Fibroblast of skin of left biceps (primary cell): ENCODE measurements at places on chromosomes 4 and X.
A peak's percentile ranks its signal among the peaks of the same experiment; 100 is the strongest.

GRCh38 chr4:22338796-22339195, 177.1 kb downstream of the ADGRA3 start:
- DNase-seq: no peak

DNA sequence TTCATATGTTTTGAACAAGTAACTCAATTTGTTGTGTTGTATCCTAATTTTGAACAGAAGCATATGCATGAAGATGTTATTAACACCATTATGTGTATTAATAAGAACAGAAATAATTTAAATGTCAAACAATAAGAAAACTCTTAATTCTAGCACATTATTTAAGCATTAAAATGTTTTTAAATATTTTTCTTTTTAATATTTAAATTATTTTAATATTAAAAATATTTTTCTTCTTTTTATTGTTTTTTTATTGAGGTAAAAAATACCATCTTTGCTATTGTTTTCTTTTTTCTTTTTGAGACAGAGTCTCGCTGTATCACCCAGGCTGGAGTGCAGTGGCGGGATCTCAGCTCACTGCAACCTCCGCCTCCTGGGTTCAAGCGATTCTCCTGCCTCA, 441.0 kb upstream of the GALNT7 start:
- DNase-seq: no peak

DNA sequence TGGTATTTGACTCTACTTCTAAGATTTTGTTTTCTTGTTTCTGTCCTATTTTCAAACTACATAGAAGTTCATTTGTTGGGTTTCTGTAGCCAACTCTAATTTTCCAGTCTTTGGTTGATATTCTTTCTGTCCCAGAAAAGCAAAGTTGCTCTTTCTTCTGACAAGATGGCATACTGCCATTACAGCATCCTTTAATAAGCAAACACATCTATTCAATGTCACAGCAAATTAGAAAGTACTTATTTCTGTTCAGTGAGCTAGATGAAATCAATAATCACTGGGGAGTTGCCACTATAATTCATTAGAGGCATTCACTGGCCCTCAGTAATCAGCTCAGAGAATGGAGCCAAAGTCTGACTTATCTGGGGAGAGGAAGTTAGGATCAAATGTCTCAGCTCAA, 1258.0 kb upstream of the IGFBP7 start:
- no peak for DNase-seq

GRCh38 chr4:65651031-65651430, 19.3 kb downstream of the EPHA5 start:
- no peak for DNase-seq

DNA sequence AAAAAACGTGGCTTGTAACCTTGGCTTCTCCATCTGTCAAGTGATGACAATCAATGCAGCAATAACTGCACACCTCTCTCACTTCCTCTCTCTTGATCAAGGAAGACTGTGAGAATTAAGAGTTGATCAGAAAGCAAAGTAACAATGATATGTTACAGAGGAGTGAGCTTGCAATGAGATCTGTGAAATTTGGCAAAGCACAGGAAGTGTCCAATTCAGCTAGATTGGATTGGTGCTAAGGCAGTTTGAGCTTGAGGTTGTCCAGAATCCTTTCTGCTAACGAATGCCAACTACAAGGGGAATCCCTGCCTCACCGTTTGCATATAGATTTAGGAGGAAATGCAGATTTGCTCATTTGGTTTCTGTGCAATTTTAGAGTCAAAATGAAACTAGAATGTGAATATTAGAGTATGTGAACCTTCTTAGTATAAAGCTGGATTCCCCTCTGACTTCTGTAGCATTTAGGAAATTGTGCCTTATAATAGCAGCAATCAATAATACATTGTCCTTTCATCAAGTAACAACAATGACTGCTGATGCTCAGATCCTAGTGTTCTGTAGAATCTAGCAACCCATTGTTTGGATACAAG, 346.4 kb downstream of the PTTG2 start:
- DNase-seq: no peak

DNA sequence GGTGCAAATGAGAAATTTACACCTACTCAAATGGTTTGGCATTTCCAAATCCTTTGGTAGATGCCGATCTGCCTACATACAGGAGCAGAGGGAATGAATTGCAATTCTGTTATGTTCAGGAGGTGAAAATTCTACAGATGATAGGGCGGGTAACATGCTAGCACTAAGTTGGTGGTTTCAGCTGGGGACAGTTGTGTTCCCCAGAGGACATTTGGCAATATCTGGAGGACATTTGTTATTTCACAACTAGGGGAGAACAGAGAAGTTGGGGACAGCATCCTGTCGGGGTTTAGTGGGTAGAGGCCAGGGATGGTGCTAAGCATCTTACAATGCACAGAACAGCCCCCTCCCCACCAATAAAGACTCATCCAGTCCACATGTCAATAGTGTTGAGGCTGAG, 96.5 kb upstream of the PUDP start:
- DNase-seq: no peak

GRCh38 chr4:156251373-156252065, 297.9 kb upstream of the CTSO start:
- DNase-seq: no peak

GRCh38 chr4:148330724-148331123, 111.5 kb downstream of the NR3C2 start:
- no peak for DNase-seq

DNA sequence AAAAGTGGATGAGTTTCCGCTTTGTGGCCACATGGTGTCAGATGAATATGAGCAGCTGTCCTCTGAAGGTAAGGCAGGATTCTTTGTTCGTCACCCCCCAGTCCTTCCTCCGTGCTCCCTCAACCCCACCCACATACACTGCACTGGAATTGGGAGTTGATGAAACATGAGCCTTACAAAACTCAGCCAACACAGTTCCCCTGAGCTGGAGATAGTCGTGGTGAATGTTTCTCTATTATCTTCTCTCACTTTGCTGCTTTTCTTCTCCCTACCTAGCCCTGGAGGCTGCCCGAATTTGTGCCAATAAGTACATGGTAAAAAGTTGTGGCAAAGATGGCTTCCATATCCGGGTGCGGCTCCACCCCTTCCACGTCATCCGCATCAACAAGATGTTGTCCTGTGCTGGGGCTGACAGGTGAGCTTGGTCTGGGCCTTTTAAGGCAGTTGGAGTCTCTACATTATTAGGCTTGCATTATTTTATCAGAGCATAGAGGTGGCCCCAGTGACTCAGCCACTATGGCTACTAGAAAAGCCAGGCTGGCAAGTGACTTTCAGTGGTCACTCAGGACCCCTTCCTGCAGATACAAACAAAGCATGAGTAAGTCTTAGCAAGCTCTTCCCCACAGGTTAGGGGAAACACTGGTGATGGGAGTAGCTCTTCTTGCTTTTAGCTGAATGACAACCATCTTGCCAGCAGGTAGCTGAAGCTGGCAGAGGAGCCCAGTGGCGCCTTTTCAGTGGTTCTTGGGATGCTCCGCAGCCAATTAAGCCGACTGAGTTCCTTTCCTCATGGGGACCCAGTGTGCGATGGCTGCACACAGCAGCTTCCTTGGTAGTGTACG, 1.6 kb downstream of the RPL10 start:
- no peak for DNase-seq

DNA sequence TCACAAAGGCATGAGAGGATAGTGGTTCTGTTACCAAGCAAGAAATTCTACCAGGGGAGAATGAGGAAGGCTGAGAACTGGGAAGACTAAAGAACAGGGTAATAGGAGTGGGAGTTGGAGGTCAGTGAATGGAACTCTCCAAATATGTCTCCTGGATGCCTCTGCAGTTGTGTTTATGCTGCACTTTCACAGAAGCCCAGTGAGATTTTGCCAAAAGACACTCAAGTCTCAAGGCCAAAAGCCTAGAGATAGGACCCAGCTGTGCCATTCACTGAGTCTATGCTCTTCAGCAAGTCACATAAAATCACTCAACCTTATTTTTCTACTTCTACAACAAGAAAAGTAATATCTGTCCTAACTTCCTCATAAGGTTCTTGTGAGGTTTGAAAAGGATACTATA, 285.4 kb downstream of the UNC5C start:
- no peak for DNase-seq

DNA sequence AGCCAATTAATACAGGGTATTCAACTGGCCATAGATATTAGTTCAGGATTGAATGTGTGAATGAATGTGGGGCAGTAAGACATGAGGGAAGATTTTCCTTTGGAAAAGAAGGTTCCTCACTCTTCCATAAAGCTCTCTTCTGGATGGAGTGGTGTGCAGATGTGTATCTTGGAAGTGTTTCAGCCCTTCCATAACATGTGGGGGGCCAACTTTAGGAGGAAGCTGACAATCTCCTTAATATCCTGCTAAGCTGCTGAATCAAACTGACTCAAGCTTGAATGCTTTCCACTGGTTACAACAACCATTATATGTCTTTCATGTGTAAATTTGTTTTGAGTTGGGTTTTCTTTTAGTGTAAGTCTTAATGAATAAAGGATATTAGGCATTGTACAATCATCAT, 40.3 kb downstream of the FANCB start:
- peak; percentile 20 for DNase-seq

DNA sequence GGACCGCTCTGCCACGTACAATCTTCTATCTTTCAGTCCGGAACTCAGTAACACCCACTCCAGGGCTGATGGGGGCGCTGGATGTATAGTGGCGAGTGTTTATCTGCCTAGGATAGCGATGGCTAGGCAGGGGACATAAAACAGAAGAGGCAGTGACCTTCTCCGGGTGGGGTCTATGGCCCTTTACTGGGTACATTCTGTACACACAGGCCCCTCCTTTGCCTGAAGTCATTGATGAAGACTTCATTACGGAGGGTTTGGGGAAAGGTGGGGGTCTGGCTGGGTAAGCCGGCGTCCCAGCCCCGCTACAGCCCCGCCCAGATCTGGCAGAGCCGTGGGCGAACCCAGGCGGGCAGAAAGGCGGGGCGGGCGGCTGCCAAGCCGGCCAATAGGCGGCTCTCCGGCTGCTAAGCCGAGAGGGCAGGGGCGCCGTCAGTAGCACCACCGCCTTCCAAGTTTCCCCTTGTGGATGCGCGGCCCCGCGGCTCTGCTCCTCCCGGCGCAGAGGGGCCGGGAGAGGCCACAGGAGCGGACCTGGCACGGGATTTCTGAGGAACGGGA, at the start of gene CHST7:
TSS of gene CHST7 (plus strand) at position 435 of the 561 bp plus-strand sequence. CDS start 167 bp downstream, outside the sequence.
- no peak for DNase-seq

- DNase-seq: no peak
Measured at GRCh38 chr4:166499820-166500219, 626.8 kb downstream of the TLL1 start.

GRCh38 chr4:84944947-84945346, 21.5 kb downstream of the WDFY3 start:
- no peak for DNase-seq

DNA sequence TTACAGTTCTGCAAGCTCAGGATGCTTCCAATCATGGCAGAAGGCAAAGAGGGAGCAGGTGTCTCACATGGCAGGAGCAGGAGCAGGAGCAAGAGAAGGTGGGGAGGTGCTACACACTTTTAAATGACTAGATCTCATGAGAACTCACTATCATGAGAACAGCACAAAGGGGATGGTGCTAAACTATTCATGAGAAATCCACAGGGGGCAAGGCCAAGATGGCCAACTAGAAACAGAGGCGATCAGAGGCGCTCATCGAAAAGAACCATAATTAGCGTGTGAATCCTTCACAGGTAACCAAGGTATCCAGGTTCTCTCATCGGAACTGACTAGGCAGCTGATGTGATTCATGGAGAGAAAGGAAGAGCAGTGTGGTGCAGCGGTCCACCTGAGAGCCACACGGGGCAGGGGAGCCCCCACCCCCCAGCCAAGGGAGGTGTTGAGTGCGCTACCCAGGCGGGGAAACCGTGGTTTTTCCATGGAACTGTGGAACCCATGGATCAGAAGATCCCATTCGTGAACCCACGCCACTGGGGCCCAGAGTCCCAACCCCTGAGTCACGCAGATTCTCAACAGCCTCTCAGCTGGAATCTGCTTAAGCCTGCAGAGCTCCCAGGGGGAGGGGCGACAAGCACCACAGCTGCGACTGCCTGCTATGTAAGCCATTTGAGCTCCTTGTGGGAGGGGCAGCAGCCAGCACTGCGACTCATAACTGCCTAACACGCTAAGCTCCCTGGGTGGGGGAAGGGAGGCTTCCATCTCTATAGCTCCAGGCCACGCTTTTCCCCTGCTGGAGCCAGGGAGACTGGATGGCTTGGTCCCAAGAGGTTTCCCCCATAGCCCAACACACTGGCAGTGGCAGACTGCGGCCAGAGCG, 46.7 kb downstream of the FGF16 start:
- peak; percentile 48 for DNase-seq

DNA sequence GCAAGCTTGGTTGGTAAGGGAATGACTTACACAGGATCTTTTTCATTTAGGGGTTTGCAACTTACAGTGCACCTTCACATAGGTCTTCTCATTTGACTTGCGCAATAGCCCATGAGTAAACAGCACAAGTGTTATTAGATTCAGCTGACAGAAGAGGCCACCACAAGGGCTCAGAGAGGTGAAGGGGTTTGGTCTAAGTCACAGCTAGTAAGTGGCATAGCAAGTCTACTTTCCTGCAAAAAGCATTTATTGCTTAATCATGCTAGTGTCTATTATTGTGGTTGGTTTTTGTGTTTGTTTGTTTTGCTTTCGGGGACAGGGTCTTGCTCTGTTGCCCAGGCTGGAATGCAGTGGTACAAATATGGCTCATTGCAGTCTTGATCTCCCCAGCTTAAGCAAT, 83.3 kb downstream of the SPRY1 start:
- no peak for DNase-seq

GRCh38 chrX:126550816-126551215, 1.8 kb downstream of the DCAF12L1 start:
- no peak for DNase-seq

DNA sequence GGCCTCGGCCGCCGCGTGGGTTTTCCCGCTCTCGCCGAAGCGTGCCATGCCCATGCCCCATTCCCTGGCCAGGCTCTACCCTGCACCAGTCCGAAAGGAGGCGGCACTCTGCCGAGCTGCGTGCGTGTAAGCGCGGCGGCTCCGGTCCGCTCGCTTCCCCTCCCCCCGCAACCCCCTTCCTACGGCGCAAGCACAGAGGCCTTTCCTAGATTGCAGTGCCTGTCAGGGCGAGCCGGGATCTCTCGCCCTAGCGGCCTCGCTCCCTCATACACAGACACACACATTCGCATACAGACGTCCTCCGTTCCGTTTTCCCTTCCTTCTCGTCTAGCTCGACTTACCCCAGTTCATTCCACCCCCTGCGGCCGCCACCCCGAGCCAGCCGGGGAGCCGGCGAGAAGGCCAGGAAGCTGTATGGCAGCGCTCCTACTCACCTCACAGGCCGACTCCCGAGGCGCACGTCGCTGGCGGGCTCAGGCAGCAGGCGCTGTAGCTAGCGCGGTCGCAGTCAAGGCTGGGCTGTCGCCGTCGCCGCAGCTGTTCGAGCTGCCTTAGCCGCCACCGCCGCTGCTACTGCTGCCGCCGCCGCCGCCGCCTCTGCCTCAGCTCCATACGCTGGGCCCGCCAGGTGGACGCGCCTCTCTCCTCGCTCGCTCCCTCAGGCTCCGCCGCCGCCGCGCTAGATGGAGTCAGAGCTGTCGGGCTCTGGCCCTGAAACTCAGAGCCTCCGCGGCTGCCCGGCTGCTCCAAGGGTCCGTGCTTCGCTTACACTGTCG, 615 bp downstream of the NEXMIF start:
- DNase-seq: no peak

DNA sequence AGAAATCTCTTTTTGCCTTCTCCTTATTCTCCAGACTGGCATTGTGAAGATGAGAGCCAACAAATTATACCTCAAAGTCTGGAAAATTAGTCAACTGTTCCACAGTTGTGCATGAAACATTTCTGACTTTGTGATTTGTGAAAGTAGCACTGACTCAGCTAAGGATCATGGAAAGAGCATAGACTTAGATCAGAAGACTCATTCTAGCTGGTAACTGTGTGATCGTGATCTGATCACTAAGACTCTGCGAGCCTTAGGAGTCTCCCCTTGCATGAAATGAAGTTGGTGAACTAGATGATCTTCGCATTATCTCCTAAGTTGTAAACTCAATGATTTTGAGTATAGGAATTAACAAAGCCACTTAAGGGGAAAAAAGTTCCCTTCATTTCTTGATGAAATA, 668.1 kb downstream of the RPA4 start:
- no peak for DNase-seq
